ENCODE measurements at places on chromosomes 1 and 21.

DNA sequence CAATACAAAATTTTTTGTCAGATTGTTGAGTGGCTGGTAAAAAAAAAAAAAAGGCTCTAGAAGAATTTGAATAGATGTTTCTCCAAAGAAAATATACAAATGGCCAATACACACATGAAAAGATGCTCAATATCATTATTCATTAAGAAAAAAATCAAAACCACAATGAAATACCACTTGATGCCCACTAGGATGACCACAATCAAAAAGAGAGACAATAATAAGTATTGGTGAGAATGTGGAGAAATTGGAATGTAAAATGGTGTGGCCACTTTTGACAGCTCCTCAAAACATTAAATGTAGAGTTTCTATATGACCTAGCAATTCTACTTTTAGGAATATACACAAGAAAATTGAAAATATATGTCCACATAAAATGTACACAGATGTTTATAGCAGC, 100.0 kb downstream of the CLEC20A start:
- no peak for DNase-seq

DNA sequence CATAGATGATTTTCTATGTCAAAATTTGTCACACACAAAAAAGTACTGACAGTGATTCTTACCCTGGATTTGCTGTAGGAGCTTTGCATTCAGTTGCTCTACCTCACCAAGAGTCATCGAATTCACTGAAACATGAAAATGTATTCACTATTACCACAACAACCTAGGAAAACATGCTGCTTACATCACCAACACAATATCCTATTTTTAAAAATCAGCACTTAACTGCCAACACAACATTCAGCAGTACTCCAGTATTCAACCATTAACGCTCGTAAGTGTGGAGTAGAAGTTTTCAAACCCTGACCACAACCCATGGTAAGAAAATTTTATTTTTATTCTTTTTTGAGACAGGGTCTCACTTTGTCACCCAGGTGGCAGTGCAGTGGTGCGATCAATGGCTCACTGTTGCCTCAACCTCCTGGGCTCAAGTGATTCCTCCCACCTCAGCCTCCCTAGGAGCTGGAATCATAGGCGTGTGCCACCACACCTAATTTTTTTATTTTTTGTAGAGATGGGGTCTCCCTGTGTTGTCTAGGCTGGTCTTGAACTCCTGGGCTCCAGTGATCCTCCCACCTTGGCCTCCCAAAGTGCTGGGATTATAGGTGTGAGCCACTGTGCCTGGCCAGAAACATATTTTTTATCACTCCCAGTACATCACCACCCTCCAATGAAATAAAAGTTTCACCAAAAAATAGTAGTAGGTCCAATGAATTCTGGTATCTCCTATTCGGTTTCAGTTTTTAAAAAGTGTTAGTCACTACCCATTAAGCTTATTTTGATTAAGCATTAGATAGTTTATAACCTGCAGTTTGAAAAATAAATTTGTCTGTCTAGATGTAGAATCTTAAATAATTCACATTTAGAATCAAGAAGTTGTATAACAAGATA, 23.8 kb downstream of the C21orf91 start:
- no peak for DNase-seq

DNA sequence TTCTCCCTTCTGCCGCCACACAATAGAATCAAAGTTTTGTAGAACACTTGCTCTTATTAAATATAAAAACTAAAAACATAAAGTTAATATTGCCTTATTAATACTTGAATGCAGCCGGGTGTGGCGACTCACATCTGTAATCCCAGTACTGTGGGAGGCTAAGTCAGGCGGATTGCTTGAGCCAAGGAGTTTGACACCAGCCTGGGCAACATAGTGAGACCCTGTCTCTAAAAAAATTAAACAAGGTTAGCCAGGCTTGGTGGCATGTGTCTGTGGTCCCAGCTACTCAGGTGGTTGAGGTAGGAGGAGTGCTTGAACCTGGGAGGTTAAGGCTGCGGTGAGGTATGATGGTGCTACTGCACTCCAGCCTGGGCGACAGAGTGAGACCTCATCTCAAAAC, 13.2 kb upstream of the HHAT start:
- no peak for DNase-seq

GRCh38 chr1:63618011-63618410, 24.8 kb downstream of the PGM1 start:
- no peak for DNase-seq

- no peak for DNase-seq
Measured at GRCh38 chr21:29885491-29885890, 54.3 kb downstream of the GRIK1 start.

DNA sequence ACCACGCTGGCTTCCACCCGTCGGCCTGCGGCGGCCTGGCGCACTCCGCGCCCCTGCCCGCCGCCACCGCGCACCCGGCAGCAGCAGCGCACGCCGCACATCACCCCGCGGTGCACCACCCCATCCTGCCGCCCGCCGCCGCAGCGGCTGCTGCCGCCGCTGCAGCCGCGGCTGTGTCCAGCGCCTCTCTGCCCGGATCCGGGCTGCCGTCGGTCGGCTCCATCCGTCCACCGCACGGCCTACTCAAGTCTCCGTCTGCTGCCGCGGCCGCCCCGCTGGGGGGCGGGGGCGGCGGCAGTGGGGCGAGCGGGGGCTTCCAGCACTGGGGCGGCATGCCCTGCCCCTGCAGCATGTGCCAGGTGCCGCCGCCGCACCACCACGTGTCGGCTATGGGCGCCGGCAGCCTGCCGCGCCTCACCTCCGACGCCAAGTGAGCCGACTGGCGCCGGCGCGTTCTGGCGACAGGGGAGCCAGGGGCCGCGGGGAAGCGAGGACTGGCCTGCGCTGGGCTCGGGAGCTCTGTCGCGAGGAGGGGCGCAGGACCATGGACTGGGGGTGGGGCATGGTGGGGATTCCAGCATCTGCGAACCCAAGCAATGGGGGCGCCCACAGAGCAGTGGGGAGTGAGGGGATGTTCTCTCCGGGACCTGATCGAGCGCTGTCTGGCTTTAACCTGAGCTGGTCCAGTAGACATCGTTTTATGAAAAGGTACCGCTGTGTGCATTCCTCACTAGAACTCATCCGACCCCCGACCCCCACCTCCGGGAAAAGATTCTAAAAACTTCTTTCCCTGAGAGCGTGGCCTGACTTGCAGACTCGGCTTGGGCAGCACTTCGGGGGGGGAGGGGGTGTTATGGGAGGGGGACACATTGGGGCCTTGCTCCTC, 1.9 kb downstream of the OLIG2 start:
- no peak for DNase-seq

DNA sequence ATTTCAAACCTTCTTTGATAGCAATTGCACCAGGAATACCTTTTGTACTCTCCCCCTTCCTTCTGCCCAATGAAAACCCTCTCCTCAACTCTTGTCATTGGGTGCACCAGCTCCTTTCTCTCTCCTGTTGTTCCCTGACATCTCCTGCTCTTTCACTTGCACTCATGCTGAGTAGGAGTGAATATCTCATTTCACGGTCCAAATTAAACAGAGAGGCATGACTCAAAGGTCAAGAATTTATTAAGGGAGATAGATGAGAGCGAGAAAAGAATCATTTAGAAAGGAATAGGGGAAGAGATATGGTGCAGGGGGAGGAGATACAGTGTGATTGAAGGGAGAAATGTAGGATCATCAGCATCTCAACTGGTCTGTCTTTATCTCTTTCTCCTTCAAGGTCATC, 22.1 kb downstream of the AIM2 start:
- no peak for DNase-seq

- DNase-seq: no peak
Measured at GRCh38 chr1:66598670-66599069, 64.7 kb downstream of the SGIP1 start.

DNA sequence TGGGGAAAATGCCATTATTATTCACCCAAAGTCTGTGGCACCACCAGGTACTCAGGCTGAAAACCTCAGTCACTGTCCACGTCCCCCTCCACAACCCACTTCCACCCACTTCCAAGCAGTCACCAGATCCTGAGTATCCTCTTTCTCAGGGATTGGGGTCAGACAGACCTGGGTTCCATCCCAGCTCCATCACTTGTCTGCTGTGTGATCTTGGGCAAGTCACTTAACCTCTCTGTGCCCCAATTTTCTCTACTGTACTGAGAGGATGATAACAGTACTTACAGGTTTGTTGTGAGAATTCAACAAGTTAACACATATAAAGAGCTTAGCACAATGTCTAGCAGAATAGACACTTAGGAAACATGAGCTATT, 29.7 kb upstream of the FOXO6 start:
- peak; percentile 5 for DNase-seq

GRCh38 chr1:150764617-150765101, 919 bp downstream of the CTSS start:
- DNase-seq: no peak

DNA sequence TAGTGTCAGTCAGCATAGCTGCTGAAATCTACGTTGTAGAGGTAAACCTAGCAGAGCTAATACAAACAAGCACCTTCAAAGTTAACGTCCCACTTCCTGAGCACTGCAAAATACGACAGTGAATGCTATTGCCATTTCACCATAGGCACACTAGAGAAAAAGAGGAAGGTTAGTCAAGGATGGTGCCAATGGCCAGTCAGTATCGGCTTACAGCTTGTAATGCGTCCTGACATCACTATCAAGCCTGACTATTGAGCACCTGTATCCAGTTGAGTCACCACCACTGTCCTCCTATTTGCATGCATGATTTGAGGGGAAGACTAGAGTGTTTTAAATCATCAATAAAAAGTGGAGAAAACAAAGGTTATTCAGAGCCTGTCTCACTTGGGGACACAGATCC, 34.4 kb downstream of the NUCKS1 start:
- DNase-seq: no peak

GRCh38 chr1:110227774-110228173, 17.7 kb downstream of the KCNC4 start:
- DNase-seq: no peak

DNA sequence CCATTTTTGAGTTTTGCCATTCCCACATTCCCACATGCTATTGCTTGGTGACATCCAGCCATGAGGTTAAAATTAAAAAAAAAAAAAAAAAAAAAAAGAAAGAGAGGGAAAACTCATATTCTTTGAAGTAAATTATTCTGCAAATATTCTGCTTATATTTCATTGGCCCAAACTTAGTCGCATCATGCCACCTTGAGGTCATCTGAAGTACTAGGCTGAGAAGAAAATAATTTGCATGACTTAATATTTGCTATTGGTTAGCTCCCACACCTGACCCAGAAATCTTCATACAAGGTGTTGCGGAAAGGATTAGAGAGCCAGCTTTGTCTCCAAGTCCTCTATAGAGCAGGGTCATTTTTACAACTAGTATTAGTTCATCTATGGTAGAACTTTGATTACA, 2206.0 kb downstream of the MRPL39 start:
- no peak for DNase-seq

DNA sequence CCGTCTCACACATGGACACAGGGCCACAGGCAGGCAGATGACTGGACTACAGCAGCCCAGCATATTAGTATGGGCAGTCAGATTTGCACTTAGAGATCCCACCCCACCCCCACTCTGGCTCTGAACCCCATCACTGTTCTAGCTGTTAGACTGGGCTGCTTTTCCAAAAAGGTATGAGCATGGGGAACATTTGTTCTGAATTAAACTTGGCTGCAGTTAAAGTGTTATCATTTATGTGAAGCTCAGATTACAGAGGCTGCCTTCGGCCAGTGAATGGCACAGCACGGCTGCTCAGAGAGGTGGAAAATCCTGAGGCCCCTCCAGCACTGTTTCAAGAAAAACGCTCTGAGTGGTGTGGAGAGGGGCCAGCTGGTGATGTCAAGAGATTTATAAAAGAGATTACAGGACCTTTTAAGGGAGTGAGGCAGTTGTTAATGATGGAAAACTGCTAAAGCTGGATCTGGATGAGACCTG, 6.9 kb upstream of the NOS1AP start:
- no peak for DNase-seq

Measured in activated CD8-positive, alpha-beta T cell treated with anti-CD3 and anti-CD28 coated beads, Interleukin-2, amount 10 ng/mL, durations not matched to agents 7 days and 5 days (primary cell).